T-cell (primary cell): ENCODE measurements at places on chromosomes 11 and 22.

DNA sequence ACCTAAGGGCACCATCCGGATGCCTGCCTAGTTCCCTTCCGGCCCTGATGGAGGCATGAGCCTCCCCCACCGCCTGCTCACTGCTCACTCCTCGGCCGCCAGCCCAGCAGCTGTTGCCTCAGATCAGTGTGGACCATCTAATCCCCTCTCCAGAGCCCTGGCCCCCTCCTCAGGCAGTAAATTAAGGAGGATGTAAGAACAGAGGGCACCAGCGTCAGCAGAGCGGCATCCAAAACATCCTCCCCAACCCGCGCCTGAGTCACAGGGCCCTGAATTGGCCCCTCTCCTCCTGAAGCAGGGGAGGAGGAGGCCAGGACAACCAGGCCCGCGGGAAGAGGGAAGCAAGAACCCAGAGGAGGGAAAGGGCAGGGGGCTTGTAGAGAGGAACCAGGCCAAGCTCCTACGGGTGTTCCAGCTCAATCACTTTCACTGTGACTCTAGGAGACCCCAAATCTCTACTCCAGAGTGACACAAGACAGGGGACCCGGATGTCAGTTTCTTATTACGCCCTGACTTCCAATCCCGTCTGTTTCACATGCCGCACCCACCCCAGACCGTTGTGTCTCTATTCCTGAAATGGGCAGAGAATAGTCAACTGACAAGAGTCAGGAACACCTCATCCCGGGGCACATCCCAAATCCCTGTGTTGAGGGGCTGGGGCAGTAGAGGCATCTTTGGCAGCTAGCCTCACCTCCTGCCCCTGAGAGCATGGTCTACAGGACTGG, 31.3 kb upstream of the MYOD1 start:
- H3K27ac ChIP-seq, result no peak overlapping the region
- H3K27me3 ChIP-seq, result peaks cover 12% of the 10 kb centered on the region
- no peaks in the 10 kb centered on the region for H3K4me1 ChIP-seq
- no peaks in the 10 kb centered on the region for H3K36me3 ChIP-seq

GRCh38 chr11:36110668-36111410, 167.0 kb downstream of the LDLRAD3 start:
- no peak for DNase-seq
- no peak overlapping the region for H3K4me3 ChIP-seq
- H3K27me3 ChIP-seq, result no peaks in the 10 kb centered on the region
- no peaks in the 10 kb centered on the region for H3K36me3 ChIP-seq
- no peak overlapping the region for H3K27ac ChIP-seq

DNA sequence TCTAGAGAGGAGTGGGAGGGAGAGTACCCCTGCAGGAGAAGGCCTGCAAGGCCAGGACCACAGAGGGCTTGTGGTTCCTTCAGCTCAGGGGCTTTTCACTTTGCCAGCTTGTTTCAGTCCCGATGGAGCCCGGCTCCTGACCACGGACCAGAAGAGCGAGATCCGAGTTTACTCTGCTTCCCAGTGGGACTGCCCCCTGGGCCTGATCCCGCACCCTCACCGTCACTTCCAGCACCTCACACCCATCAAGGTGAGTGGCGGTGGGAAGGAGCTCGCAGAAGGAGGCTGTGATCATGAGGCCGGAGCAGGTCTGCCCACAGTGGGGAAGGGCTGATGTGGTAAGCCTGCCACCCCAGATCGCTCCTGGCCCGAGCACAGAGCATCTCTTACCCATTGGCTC, 13.5 kb downstream of the ACP2 start:
- H3K4me3 ChIP-seq, result no peak overlapping the region
- no peaks in the 10 kb centered on the region for H3K27me3 ChIP-seq
- H3K36me3 ChIP-seq, result peaks cover 4% of the 10 kb centered on the region

DNA sequence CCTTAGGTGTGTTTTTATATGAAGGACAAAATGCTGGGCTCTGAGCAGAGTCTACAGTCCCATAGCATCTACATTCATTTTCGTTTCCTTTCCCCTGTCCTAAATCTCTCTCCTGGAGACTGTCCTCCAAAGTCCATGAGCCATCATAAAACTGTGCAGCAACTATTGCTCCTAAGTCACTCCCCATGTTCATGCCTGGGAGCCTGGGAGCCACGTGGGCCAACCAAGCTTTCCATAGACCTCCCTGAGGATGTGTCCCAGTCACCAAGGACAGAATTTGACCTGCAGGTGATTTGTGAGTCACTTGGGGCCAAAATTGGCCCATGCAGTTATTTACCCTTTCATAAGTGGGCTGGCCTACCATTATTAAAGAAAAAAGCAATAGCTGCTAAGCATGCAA, 28.7 kb downstream of the EHF start:
- no peak for DNase-seq
- H3K4me3 ChIP-seq, result no peak overlapping the region
- H3K27ac ChIP-seq, result no peak overlapping the region
- no peaks in the 10 kb centered on the region for H3K36me3 ChIP-seq

GRCh38 chr11:80365076-80365725, 924.4 kb upstream of the TENM4 start:
- H3K36me3 ChIP-seq, result no peaks in the 10 kb centered on the region
- H3K4me3 ChIP-seq, result no peak overlapping the region
- DNase-seq, result no peak
- no peak overlapping the region for H3K27ac ChIP-seq

- no peak overlapping the region for H3K4me3 ChIP-seq
- peaks cover 31% of the 10 kb centered on the region for H3K4me1 ChIP-seq
- H3K36me3 ChIP-seq, result no peaks in the 10 kb centered on the region
- no peaks in the 10 kb centered on the region for H3K27me3 ChIP-seq
These were observed 56.3 kb upstream of the ADSL start for GRCh38 chr22:40289991-40290459.

- no peak overlapping the region for H3K4me3 ChIP-seq
- no peak for DNase-seq
- no peaks in the 10 kb centered on the region for H3K36me3 ChIP-seq
- H3K27me3 ChIP-seq, result no peaks in the 10 kb centered on the region
- no peaks in the 10 kb centered on the region for H3K4me1 ChIP-seq
- no peak overlapping the region for H3K27ac ChIP-seq
These were observed 23.9 kb downstream of the TSPAN32 start for GRCh38 chr11:2325719-2326118.

DNA sequence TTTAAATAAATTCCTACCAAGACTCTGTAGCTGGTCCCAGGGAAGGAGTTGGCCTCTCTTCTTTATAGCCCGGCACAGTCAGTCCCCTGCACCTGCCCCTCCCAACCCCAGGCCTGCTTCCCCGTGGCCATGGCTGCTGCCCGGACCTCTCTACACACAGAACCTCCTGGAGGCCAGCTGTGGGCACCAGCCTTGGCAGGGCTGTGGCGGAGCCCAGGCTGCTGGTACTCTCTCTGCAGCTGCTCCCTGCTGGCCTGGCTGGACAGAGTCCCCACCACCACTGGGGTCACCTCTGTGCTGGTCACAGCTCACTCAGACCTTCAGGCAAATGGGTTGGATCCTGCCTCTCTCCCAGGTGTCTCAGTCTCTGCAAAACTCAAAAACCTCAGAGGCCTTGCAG, 69.3 kb downstream of the LRP5 start:
- no peak overlapping the region for H3K4me3 ChIP-seq
- DNase-seq, result no peak
- peaks cover 6% of the 10 kb centered on the region for H3K36me3 ChIP-seq
- no peak overlapping the region for H3K27ac ChIP-seq
- H3K4me1 ChIP-seq, result peaks cover 9% of the 10 kb centered on the region

GRCh38 chr11:4430051-4430450, 19.0 kb upstream of the OR52K2 start:
- H3K27ac ChIP-seq, result no peak overlapping the region
- H3K4me1 ChIP-seq, result no peaks in the 10 kb centered on the region
- no peak overlapping the region for H3K4me3 ChIP-seq
- no peaks in the 10 kb centered on the region for H3K36me3 ChIP-seq
- H3K27me3 ChIP-seq, result peaks cover 9% of the 10 kb centered on the region
